ENCODE measurements at places on chromosomes 2 and 18.

DNA sequence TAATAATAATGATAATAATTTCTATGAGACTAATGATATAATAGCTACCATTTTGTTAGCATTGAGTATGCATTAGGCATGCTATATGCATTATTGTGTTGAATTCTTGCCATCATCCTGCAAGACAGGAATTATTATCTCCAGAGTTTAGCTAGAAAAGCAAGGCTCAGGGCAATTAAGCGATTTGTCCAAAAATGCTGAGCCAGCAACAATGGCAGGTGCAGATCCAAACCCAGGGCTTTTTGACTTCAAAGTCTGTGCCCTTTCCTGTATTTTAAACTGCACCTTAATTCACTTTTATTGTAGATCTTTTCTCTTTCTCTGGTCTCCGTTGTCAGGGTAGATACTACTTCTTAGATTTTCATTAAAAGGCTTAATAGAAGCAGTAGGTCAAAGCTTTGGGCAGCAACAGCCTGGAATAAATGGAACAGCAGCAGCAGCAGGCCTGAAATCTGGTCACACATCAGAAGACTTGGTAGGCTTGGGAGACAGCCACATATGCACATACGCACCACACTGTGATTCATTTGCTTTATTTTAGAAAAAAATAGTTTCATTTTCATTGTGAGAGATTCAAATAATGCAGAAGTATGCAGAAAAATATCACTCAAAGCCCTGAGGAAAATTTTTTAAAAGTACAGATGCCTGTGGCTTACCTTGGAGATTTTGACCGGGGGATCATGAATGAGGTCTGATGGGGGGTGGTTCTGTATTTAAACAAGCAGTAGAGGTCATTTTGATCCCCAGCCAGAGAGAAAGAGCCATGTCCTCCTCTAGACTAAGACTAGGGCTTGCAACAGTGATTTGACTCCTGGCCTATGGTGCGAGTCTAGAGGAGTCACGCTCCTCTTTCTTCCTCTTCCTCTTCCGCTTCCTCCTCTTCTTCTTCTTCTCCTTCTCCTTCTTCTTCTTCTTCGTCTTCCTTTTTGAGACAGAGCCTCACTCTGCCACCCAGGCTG, 455.7 kb downstream of the TSN start:
- no peak for DNase-seq

GRCh38 chr2:237467447-237468179, 19.4 kb upstream of the MLPH start:
- DNase-seq: no peak

DNA sequence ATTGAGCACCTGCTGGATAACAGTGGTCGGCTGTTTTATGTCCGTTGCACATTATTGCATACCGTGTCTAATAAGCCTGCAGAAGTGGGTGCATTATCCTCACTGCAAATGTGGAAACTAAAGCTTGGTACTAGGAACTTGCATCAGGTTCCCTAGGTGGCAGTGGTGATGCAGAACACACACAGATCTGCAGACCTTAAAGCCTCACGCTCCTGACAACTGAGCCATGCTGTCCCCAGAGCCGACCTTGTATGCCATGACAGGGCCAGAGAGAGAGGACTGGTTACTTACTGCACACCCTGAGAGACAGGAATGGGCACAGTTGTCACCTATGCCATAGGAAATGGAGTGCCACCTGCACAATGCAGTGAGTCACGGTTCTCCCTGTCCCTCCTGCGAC, 151.8 kb downstream of the SH3RF3 start:
- DNase-seq: no peak

GRCh38 chr2:241154915-241155314, 4.6 kb downstream of the PPP1R7 start:
- no peak for DNase-seq

GRCh38 chr2:34570266-34570872, 971.3 kb upstream of the FAM98A start:
- no peak for DNase-seq

GRCh38 chr18:35581898-35582641, 530 bp downstream of the GALNT1 start:
- DNase-seq: no peak

DNA sequence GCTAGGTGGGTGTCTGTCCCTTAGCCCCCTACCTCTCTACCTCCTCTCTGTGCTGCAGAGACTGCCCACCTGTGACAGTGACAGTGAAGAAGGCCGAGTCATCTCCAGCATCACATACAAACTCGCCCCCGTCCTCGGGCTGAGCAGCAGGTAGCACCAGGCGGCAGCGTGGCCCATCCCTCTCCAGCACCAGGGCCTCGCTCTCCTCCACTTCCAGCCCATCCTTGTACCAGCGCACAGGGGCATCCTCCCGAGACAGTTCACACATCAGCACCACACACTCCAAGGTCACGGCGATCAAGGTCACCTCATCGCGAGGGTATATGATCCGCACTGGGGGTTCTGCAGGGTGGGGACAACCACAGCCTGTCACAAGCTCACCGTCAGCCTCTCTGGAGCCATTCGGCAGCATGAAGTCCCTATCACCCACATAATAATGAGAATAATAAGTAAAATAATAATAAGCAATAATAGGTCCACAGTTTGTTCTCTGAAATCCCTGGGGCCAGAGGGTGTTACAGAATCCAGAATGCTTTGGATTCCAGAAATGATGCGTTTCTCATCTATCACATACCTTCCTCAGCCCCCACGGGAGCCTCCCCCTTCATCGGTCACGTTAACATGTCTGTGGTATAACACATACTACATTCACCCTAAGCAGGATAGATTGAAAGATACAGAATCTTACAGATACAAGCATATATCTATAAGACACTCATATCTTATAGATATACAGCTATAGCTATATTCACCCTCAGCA, 12.0 kb downstream of the OBSL1 start:
- no peak for DNase-seq

GRCh38 chr2:85900366-85900765, 11.6 kb upstream of the ST3GAL5 start:
- no peak for DNase-seq

- DNase-seq: no peak
Observed at GRCh38 chr2:37657471-37657870, 14.0 kb downstream of the CDC42EP3 start.

- DNase-seq: peak; percentile 68
Observed at GRCh38 chr18:74196220-74197119, 48.1 kb downstream of the TIMM21 start.

DNA sequence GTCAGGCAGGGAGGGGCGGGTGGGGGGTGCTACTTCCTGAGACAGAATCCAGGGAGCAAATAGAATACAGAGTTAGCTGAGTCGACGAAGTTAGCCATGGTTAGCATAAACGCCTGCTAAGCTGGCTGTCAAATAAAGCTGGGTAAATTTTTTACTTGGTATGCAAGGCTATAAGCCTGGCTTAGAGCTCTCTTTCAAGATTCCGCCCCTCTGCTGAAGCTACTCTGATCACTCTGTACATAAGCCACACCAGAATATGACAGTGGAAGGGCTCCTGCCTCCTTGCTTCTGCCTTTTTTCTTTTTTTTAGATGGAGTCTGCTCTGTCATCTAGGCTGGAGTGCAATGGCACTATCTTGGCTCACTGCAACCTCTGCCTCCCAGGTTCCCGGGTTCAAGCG, 58.3 kb downstream of the CYRIA start:
- no peak for DNase-seq

All from CD4-positive, alpha-beta T cell treated with Interleukin-15 for 4 hours (primary cell).